SJCRH30 (cell line): ENCODE measurements at places on chromosomes 4 and X. TPM values are rescaled to one million over a fixed set of nuclear protein-coding genes. Genes with fewer than 3 reads are reported as not detected.

- H3K36me3 ChIP-seq: no peaks in the 10 kb centered on the region
- H3K4me1 ChIP-seq: no peaks in the 10 kb centered on the region
- no peak for DNase-seq
- H3K27me3 ChIP-seq: no peaks in the 10 kb centered on the region
- no peak overlapping the region for H3K27ac ChIP-seq
- H3K4me3 ChIP-seq: no peak overlapping the region
Observed at GRCh38 chrX:100477958-100478357, 67.9 kb upstream of the PCDH19 start.

DNA sequence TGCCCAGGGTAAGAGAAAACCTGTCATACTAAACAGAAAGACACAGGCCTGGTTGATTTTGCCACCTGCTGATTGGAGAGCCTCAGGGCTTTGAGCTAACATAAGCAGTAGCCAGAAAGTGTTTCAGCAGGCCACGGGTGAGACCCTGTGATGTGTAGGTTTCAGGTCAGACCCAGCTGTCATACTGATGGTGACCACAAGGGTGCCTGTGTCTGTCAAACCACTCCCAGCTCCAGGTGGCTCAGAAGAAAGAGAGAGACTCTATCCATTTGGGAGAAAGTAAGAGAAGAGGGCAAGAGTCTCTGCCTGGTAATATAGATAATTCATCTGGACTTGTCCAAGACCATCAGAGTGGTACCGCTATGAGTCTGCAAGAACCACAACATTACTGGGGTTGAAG, 72.8 kb upstream of the NLRP2B start:
- H3K4me3 ChIP-seq: no peak overlapping the region
- no peak overlapping the region for H3K27ac ChIP-seq
- H3K27me3 ChIP-seq: no peaks in the 10 kb centered on the region
- H3K4me1 ChIP-seq: no peaks in the 10 kb centered on the region

DNA sequence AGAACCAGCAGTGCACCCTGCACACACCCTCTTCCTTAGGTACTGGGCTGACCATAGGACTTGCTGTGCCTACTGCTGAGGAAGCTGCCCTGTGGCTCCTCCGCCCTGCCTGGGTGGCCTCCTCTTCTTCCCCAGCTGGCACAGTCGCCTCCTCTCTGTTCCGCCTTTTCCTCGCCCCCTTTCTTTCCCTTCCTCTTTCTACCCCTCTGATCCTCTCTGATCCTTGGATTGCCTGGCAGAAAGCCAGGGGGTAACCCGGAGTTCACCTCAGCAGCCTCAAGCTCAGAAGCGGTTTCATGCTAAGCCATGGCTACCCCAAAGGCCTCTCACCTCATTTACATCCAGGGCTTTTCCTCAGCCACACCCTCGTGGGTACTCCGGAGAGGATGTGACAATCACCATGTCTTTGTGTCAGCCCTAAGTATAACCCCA, 136.2 kb downstream of the SMIM20 start:
- no peaks in the 10 kb centered on the region for H3K27me3 ChIP-seq
- H3K36me3 ChIP-seq: no peaks in the 10 kb centered on the region
- H3K27ac ChIP-seq: no peak overlapping the region
- no peak for DNase-seq
- peaks cover 9% of the 10 kb centered on the region; the same call in 1 of the 2 replicates for H3K4me1 ChIP-seq

DNA sequence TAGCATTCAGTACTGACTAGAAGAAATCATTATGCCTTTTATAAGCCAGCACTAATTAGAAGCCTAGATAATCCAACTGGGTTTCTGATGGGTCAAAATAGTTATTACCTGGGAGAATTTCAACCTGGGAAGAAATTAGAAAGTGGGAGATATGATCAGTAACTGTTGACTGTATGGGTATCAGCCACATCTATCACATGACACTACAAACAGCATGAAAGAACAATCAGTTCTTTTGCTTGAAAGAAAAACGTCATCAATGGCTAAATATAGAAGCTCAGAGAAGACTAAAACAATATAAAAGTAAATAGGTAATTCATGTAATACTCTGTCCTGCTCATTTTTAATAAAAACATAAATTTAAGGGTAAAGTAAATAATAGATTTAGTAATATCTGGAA, 145.1 kb downstream of the CAMK2D start:
- no peak overlapping the region for H3K27ac ChIP-seq
- H3K27me3 ChIP-seq: no peaks in the 10 kb centered on the region
- H3K36me3 ChIP-seq: no peaks in the 10 kb centered on the region; the same call in 1 of the 2 replicates
- peaks cover 7% of the 10 kb centered on the region for H3K4me1 ChIP-seq
- H3K4me3 ChIP-seq: no peak overlapping the region
- DNase-seq: no peak

DNA sequence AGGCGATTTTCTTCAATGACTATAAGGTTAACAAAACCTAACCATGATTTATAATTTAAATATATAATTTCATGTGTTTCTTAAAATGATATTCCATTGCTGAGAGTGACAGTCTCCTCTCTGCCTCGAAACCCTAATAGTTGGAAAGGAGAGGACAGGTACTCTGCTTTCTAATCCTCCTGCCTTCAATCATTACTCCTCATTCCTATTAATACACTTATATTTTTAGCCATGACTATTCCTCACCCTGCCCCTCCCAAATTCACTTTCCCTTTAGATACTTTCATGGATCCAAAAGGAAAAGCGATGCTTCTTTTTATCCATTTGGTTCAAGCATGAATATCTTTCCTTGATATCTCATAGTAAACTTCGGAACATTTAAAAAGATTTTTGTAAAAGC, 418.2 kb downstream of the CCSER1 start:
- no peaks in the 10 kb centered on the region for H3K27me3 ChIP-seq
- H3K4me3 ChIP-seq: no peak overlapping the region
- no peaks in the 10 kb centered on the region for H3K36me3 ChIP-seq
- no peak overlapping the region for H3K27ac ChIP-seq
- peaks cover 9% of the 10 kb centered on the region; the same call in 1 of the 2 replicates for H3K4me1 ChIP-seq

DNA sequence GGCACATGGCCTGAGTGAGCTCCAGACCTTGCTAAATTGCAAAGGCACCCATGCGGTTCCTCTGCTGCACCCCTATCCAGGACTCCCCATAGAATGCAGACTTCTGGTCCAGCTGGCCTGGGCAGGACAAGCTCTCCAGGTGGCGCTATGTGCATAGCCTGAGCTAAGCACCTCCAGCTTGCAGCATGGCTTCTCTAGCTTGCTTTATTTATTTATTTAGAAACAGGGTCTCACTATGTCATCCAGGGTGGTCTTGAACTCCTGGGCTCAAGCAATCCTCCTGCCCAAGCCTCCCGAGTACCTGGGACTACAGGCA, 5.5 kb upstream of the WFS1 start:
- no peak overlapping the region for H3K4me3 ChIP-seq
- peaks cover 7% of the 10 kb centered on the region; the same call in 1 of the 2 replicates for H3K4me1 ChIP-seq
- H3K27me3 ChIP-seq: no peaks in the 10 kb centered on the region
- H3K27ac ChIP-seq: no peak overlapping the region
- no peaks in the 10 kb centered on the region for H3K36me3 ChIP-seq

GRCh38 chr4:108828620-108829019, 65.8 kb upstream of the ETNPPL start:
- H3K27me3 ChIP-seq: no peaks in the 10 kb centered on the region
- peak; percentile 38 for DNase-seq
- no peak overlapping the region for H3K27ac ChIP-seq
- H3K4me3 ChIP-seq: no peak overlapping the region
- peaks cover 24% of the 10 kb centered on the region for H3K4me1 ChIP-seq
- no peaks in the 10 kb centered on the region for H3K36me3 ChIP-seq

DNA sequence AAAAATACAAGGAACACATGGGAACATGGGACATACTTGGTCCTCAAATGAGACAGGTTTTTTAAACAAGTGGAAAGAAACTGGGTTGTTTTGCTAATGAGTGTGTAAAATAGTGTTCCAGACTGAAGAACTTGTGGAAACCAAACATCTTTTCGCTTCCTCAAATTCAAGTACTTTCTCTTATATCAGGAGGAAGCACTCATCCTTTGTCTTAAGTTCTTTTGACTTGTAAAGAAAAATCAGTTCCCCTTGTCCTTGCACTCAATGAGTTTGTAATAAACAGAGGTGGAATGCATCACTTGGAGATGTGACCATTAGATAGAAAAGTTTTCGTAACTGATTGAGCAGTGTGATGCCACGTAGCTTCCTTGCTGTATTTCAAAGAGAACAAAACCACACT, 101.1 kb downstream of the PHOX2B start:
- DNase-seq: no peak
- H3K27me3 ChIP-seq: no peaks in the 10 kb centered on the region
- peaks cover 71% of the 10 kb centered on the region for H3K36me3 ChIP-seq
- H3K4me3 ChIP-seq: no peak overlapping the region

- H3K36me3 ChIP-seq: peaks cover 31% of the 10 kb centered on the region
- H3K4me1 ChIP-seq: no peaks in the 10 kb centered on the region
- H3K4me3 ChIP-seq: no peak overlapping the region
Observed at GRCh38 chr4:37858112-37858511, 31.6 kb downstream of the PGM2 start.

- H3K36me3 ChIP-seq: no peaks in the 10 kb centered on the region
- no peak overlapping the region for H3K4me3 ChIP-seq
- DNase-seq: no peak
- no peaks in the 10 kb centered on the region for H3K4me1 ChIP-seq
Observed at GRCh38 chr4:159504684-159505083, 401.8 kb downstream of the RAPGEF2 start.

DNA sequence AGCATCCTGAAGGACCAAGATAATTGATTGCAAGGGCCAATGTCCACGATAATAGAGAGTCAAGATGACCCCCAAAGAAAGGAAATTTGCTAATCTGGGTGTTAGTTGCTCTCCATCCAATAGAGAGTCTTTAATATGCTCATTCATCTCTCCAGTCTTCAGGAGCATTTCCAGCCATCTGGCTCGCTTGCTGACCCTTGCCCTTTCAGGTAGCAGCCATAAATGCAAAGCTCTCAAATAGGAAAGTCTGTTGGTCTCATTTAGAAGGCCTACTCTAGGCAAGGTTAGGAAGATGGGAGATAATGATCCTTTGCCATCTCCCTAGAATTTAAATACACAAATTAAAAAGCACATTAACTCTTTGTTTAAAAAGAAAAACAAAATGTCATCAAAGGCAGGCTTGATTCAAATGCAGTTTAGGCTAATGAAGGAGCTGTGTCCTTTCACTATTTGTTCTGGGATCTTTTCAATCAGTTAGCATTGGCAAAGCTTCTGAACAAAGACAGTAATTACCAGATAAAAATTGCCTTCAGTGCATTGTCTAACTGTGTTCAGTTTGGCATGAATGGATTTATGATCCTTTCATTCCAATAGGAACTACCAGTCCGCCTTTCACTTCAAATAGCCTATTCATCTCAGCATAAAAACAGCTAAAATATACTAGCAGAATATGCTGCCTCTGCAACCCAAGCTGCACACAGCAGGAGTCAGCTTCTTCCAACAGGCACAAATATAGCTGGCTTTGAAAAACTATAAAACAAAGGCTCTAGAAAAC, 49.6 kb upstream of the ATXN3L start:
- H3K4me1 ChIP-seq: peaks cover 4% of the 10 kb centered on the region; the same call in 1 of the 2 replicates
- H3K27ac ChIP-seq: no peak overlapping the region
- H3K36me3 ChIP-seq: no peaks in the 10 kb centered on the region
- H3K4me3 ChIP-seq: no peak overlapping the region
- H3K27me3 ChIP-seq: no peaks in the 10 kb centered on the region

- H3K36me3 ChIP-seq: no peaks in the 10 kb centered on the region
- no peak overlapping the region for H3K4me3 ChIP-seq
- DNase-seq: no peak
Observed at GRCh38 chrX:122567911-122568310, 616.2 kb upstream of the GRIA3 start.

- H3K4me1 ChIP-seq: no peaks in the 10 kb centered on the region
- H3K27ac ChIP-seq: no peak overlapping the region
Observed at GRCh38 chrX:132180929-132181328, 38.3 kb downstream of the RAP2C start.

CSAG1 gene
- total RNA-seq: 0.41 and 0.63 TPM in 2 replicates

KLF8 gene
- not detected in 2 replicates for total RNA-seq
